CD4-positive, alpha-beta T cell treated with Interleukin-2 at 100 ng/mL for 4 hours (primary cell): ENCODE measurements at places on chromosomes 4 and X.

- DNase-seq = no peak
Observed at GRCh38 chr4:2419814-2420213, 1.1 kb downstream of the CFAP99 start.

DNA sequence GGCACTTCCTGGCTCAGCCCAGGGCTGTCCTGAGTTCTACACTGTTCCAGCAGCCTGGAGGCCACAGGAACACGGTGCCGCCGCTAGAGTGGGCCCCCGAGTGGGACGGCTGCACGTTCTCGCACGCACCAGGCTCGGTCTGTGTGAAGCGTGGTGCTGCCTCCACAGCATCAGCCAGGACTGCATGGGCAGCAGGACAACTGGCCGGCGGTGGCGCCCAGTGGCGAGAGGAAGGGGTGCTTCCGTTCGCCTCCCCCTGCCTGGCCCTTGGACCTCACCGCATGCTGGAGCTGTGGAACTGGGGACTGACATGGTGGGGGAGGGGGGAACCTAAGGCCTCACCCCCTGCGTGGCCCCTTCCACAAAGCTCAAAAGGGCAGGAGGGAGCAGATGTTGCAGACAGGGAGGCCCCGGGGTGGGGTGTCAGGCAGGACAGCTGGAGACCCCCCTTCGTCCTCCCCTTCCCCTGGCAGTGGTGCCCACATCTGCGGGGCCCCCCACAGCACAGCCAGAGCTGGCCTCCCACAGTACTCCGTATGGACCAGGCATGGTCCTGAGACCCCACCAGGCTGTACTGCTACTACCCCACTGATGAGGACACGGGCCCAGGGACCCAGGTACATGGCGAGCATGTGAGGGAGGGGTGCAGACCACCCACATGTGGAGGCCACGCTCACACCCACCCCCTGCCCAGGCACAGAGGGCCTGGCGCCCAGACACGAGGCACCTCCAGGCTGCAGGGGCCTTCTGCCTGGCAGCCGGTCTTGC is 58.5 kb downstream of the ACOX3 start:
- DNase-seq = no peak

DNA sequence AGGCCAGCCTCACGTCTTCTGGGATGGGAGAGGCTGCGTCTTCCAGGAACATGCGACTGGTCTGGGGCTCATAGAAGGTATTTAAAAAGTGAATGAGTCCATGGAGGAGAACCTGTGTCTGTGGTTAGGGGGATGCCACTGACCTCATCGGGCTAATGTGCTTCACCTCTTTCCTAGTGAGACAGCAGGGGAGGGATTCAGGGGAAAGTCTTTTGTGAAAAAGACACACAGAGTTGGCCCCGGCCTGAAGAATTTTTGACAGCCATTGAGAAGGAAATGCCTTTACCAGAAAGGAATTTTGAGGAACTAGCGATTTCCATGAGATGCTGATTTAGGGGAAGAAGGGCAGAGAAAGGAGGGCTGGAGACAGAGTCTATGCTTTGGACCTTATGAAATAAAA is 11.0 kb upstream of the C4orf50 start:
- DNase-seq = no peak

GRCh38 chr4:164648151-164648848 is 105.6 kb upstream of the SMIM31 start:
- DNase-seq = no peak

DNA sequence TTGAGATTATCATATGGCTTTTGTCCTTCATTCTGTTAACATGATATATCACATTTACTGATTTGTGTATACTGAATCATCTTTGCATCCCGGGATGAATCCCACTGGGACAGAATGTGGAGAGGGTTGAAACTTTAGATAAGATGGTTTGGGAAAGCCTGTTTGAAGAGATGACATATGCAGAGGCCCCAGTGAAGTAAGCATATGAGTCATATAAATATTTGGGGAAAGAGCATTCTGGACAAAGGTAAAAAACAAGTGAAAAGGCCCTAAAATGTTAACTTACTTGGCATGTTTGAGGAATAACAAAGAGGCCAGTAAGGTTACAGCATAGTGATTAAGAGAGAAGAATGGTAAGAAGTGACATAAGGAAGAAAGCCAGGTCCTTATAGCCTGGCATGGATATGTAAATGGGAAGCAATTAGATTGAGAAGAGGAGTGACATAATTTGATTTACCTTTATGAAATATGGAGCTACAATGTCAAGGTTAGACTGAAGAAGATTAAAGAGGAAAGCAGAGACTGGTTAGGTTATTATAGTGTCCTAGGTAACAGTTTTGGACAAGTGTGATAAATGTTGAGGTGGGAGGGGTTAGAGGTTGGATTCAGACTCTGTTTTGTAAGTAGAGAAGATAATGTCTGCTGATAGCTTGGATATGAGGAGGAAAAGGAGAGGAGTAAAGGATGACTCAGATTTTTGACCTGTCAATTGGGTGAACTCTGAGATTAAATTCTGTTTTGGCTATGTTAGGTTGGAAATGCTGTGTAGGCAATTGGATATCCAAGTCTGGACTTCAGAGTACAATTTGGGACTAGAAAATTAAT is 54.6 kb upstream of the DRP2 start:
- DNase-seq = no peak

GRCh38 chrX:80747832-80748231 is 61.8 kb downstream of the BRWD3 start:
- DNase-seq = no peak

DNA sequence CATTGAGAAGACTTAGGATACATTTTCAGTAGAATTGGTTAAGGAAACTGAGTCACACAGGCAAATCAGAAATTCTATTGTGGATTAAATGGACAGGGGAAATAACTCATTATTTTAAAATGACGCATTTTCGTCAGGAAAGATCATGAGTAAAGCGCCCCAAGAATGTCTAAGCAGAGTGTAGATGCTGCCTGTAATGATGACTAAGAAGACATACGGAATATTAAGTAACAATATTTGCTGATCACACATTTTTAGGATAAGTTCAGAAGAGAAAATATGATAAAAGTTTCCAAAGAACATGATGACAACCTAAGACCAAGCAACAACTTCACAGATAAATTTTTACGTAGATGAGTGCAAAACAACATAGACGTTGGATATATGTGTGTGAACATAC is 596.3 kb upstream of the TENM3 start:
- no peak for DNase-seq

DNA sequence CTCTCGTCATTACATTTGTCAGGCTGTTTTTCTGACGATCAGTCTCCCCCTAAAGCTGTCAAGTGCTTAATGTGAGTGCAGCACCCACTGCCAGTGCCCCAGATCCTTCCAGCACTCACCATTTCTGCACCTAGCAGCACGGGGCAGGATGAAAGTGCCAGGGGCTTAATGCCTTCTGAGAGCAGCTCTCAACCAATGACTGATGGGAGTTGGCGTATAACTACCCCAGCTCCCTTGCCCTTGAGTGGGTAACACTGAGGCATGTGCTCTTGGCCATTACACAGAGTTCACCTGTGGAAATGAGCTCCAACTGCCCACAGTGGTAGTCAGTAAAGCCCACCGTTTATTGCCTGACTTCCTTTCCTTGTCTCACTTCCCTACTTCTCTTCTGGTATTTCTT is 226.2 kb upstream of the BCOR start:
- no peak for DNase-seq

DNA sequence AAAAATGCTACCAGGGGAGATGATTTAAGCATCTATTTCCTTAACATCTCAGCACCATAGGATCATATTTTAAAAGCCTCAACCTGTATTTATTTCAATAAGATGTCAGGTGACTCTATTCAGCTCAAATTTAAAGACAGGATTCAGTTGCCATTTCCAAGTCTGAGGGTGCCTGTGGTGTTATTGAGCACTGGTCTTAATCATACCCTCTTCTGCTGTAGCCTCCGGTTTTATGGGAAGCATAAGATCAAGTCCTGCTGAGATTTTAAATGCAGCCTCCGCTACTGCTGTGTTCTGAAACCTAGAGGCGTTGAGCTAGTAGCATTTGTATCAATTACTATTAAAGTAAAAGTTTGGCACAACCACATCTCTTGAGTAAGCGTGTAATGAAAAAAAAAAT is 185.7 kb upstream of the NWD2 start:
- no peak for DNase-seq

DNA sequence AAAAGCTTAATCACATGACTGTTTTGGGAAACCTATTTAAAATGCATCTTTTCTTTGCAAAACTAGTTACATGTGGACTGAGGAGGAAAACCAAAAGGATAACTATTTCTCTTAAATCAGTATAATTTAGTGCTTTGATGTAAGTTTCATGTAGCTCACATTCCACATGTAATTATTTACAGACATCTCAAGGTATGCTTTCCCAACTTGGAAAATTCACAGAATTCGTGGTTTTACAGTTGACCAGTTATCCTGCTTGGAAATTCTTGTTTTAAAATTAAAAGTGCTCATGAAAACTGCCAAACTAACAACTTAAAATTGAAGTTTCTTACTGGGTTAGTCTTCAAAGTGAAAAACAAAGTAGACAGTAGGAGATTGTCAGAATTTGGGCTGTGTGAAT is 52.4 kb downstream of the EDNRA start:
- DNase-seq = no peak

DNA sequence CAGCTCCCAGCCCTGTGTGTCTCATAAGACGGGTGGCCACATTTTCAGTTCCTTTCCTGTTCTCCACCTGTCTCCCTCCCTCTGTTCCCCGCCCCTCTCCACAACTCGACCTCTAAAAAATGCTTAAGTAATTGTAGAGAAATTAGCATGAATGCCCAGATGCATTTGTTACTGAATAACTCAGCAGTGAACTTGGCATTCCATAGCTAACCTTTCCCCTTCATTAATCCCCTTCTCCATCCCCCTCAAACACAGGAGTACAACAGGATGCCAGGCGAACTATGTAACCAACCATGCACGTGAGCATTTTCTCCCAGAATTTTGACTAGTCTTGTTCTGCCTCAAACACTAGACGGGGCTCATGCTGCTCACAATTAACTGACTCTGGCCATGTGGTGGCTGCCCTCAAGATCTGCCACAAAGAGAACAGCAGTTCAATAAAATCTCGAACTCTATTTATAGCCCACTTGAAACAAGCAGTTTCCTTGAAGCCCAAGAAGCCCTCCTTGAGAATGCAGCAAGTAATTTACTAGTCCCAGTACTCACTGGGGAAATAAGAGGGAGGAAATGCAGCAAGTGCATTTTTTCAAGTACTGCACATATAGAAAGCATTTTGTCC is 351.2 kb downstream of the ARHGAP24 start:
- no peak for DNase-seq

DNA sequence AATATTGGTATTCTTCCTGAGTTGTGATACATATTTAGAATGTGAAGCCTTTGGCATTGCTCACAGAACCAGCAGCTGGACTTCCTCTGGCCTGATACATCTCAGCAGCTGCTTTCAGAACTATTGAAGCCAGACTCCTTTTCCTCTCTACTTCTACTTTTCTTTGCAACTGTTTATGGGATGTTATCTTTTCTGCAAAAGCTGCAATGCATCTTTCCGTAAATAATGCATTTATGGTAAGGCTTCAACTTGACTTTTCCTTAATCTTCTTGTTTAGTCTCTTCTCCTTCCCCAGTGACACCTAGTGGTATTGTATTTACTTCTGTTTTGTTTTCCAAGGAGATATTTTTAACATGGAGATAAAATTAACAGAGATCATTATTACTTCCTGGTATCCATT is 1548.7 kb downstream of the PCDH7 start:
- no peak for DNase-seq

- no peak for DNase-seq
Observed at GRCh38 chr4:108152980-108153379, 15.8 kb downstream of the LEF1 start.

GRCh38 chr4:76283900-76284299 is 22.6 kb upstream of the STBD1 start:
- DNase-seq = no peak

GRCh38 chr4:48258845-48259397 is 10.7 kb downstream of the TEC start:
- DNase-seq = no peak

DNA sequence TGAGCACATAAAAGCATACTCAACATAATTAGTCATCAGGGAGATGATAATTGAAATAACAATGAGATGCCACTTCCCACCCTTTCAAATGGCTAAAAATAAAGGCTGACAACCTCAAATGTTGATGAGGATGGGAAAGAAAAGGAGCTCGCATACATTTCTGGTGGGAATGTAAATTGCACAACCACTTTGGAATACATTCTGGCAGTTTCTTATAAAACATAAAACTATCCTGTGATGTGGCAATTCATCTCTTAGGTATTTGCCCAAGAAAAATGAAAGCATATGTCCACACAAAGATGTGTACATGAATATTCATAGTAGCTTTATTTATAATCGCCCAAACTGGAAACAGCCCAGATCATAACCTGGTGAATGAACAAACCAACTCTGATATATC is 687 bp upstream of the ZNF275 start:
- DNase-seq = no peak

GRCh38 chr4:153729895-153730294 is 29.9 kb downstream of the RNF175 start:
- no peak for DNase-seq

- DNase-seq = no peak
Observed at GRCh38 chr4:97774347-97774989, 368.8 kb downstream of the STPG2 start.

GRCh38 chr4:57068237-57068981 is 41.8 kb downstream of the IGFBP7 start:
- no peak for DNase-seq

DNA sequence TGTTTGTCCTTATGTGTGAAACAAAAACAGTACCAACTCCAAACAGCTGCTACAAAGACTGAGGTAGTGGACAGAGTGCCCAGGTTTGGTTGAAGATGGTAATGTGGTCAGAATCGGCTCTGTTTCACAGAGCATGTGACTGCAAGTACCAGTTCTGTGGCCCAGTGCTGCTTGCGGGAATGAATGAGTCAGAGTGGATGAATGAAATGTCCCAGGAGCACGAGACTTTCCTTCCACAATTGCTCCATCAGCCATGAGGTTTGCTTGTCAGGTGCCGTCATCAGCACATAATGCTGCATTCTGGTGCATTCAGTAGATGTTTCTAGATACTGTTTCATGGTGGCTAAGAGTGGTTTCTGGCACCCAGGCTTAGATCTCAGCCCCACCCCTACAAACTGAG is 84.2 kb downstream of the GPR143 start:
- no peak for DNase-seq
